Stimulated activated CD4-positive, alpha-beta T cell treated with anti-CD3 and anti-CD28 coated beads, TNF-alpha, amount 100 ng/mL, for 24 hours (primary cell): ENCODE measurements at places on chromosomes 7 and 10.

DNA sequence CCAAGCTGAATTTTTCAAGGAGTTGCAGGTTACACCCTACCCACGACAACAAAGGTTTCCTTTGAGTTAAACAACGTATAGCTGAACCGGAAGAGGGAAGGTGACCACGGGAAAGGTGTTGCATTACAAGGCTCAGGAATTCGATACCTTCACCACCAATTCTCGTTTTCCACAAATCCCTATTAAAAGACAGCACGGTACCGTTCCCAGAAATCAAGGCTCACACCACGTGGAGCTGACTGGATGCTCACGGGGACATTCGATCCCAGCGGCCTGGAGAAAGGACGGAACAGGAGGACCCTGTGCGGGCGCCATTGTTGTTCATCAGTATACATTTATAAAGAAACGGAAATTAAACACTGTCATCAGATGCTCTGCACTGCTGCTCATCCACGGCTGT, 56.4 kb downstream of the CTBP2 start:
- no peak for DNase-seq

GRCh38 chr7:143408252-143408685, 387 bp downstream of the EPHA1 start:
- no peak for DNase-seq

GRCh38 chr10:124517931-124518330, 56.3 kb downstream of the LHPP start:
- no peak for DNase-seq

DNA sequence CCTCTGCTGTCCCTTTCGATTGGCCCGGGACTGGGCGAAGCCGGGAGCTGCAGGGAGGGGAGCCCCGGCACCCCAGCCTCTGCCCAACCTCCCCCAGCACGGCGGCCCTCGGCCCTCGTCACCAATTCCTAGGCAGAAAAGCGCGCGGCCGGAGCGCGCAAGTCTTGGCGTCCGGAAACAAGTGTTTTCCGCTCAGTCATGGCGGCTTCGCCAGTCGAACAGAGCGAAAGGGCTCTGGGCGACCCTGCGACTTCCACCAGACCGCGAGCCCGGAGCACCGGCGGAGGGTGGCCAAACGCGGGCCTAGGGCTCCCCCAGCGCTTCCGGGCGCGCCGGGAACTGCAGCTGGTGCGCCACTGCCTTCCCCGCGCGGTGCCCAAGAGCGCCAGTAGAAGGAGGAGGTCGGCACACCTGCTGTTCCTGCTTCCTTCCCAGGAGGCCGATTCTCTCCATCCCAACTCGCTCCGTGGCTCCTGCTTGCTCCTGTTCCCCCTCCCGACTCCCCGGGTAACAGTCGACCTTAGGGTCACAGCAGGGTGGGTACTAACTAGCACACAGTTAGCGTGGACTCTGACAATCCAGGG, 729.9 kb downstream of the ZWINT start:
- peak; percentile 7 for DNase-seq

- peak; percentile 62 for DNase-seq
These were observed 49.1 kb downstream of the APBB1IP start for GRCh38 chr10:26486990-26487850.

DNA sequence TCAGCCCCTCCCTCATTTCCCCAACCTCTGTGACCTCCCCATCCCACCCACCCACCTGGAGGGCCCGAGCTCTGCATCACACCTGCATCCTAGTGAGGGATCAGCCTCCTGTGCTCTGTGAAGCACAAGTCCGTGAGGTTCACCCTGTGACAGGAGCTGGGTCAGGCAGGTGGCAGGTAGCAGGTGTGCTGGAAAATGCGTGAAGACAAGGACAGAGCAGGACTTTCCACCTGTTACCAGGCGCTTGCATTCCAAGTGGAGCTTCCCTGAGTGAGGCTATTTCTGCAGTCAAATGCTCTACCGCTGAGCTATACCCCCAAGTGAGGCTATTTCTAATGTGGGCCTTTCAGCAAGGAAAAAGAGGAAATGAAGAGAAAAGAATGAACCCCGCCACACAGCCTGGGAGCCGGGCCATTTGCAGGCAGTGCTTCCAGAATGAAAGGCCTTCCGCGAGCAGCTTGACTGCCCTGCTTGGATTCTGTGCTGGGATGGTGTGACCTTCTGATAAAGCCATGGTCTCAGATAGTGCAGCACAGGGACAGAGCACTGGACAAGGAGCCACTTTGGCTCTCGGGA, 13.3 kb upstream of the CPXM2 start:
- no peak for DNase-seq

DNA sequence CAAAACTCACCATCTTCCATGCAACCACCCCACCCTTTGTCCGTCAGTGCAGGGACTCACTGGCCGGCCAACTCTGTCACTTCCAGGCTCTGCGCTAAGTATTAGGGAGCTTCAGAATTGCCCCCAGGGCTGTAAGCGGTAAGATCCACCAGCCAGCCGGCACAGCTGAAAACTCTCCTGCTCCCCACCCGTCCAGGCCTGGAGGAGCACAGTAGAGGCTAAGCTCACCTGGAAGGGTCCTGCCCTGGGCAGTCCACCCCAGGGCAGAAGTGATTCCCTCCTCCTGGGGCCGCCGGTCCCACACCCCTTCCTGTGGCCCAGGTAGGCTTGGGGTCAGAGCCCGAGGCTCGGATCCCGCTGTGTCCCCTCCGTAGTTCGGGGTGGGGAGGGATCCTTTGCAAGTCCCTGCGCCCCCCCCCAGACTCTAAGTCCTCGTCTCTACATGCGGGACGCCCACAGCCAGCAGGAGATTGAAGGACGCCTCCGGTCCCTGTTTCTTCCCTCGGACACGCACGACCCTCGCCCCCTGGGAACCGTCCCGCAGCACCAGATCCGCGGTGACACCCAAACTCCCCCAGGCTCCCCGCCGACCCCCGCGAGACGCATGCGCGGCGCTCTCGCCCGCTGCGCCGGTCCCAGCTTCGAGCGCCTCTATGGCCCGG, 138.9 kb downstream of the ARHGAP22 start:
- DNase-seq = no peak

DNA sequence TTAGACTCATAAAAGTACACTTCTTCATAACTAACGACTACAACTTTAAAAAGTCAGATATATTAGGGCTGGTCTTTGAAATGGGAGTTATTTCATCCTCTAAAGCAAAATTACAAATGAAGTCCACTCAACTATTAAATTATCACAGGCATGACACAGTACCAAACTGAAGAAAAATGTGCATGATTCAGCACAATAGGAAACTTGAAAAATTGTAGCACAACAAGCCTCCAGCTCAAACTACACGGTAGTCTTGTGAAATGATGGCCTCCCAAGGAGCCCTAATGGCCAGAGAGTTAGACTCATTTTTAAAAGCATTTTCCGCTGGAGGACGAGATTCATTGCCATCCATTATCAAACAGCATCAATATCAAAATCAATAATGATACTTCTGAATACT, 76.4 kb downstream of the MAGI2 start:
- DNase-seq = no peak

DNA sequence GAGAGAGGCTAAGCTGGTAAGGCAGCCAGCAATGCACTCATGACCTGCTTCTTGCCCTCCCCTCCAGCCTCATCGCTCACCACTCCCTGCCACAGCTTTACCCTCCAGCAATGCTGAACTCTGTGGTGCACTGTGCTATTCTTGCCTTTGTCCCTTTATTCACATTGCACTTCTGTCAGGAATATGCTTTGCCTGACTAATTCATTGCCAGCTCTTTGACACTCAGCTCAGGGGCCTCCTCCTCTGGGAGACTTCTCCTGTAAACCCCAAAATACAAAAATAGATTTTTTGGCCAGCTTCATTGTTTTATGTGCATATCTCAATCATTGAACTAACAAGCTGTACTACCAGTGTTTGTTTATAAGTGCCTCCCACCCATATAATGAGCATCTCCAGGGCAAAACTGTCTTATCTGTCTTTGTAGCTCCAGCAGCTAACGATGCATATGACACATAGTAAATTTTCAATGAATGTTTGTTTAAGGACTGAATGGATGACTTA, 8.2 kb downstream of the CNNM1 start:
- DNase-seq = no peak

DNA sequence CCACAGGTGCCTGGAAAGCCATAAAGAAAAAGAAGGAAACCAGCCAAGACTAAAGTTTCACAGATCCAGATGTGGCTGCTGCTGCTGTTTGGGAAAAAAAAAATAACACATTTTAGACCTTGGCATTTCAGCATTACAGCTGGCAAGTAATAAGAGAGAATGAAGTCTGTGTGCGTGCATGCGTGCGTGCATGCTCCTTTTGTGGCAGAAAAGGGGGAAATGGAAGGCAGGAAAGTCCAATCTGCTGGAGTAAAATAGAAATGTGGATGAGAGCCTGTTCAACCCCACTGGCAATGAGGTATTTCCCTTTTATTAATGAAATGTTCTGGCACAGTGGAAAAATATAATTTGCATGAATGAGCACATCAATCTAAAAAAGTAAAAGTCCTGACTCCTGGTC, 137.0 kb upstream of the SEMA3A start:
- no peak for DNase-seq

DNA sequence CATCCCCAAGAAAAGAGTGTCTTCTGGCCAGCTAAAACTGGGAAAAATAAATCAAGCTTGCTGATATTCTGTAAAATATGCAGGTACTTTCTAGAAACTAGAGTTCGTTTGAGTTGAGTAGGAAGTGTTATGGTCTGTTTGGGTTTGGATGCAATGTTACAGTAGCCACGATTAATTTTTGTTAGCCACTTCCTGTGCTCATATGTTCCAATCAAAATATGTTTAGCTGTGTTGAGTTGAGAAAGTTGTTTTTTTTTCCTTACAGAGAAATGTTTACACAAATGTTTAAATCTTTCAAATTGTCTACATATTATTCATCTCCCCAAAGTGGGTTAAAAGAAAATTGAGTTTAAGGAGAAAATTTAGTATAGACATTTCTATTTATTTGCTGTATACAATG, 11.3 kb upstream of the LAMB1 start:
- DNase-seq = no peak

DNA sequence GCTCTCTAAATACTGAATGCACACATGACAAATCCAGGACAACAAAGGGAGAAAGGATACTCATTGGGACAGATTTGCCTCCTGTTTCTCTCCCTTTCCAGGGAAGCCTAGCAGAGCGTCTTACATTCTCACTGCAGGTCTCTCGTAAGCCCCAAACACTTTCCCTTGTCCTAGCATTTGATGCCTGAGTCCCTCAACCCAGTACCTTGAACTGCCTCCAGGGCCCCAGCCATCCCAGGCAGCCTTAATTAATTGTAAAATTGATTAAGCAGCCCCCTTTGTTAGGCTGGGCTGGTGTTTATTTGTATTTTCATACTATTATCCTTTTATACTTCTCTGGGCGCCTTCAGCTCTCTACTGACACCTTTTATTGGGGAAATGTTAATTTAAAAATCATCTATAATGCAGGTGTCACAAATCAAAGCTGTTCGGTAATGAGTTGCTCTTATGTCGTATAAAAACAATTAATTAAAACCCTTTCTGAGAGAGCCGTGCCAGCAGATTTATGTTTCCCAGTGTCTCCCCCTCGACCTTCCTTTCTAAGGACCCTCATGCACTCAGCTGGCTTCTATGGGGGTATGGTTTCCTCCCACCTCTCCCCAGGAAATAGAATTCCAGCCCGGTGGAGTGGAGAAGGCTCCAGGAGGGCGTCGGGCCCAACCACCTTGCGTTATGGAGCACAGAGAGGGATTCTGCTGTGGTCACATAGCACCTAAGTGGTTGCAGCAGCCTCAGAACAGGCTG, 243.8 kb downstream of the RPS24 start:
- no peak for DNase-seq

DNA sequence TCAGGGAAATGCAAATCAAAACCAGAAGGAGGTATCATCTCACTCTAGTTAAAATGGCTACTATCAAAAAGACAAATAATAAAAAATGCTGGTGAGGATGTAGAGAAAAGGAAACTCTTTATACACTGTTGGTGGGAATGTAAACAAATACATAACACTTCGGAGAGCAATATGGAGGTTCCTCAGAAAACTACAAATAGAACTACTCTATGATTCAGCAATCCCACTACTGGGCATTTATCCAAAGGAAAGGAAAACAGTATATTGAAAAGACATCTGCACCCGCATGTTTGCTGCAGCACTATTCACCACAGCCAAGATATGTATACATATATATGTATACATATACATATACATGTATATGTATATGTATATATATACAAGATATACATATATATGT, 94.2 kb downstream of the C10orf90 start:
- no peak for DNase-seq

DNA sequence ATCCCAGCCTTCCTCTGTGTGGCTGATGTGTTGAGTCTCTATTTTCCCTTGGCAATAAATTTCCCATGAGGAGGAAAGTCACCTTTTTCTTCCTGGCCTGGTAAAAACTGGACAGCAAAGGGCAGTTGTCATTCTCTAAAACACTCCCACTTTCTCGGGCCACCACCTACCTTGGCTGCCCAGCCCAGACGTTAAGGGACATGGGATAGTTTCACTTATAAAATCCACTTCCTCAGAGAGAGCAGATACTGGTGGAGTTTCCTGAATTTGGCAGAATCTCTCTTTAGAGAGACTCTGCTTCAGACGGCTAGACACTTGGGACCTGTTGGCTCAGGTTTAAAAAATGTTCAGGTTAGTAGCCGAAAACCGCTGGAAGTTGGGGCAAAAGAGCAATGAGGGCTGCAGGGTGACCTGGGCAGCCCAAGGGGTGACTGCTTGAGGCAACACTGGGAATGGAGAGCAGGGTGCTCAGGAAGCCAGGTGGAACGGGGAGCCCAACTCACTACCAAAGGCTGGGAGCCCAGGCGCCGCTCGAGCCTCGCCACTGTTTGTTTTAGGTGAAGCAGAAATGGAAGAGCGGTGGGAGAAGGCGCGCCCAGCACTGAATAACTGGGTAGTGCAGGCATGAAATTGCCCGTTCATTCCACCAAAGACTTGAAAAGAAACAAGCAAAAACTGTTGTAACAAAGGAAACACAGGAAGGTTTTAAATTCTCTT, 186.1 kb downstream of the TRIL start:
- no peak for DNase-seq

GRCh38 chr10:59700709-59701108, 8.9 kb downstream of the SLC16A9 start:
- no peak for DNase-seq

DNA sequence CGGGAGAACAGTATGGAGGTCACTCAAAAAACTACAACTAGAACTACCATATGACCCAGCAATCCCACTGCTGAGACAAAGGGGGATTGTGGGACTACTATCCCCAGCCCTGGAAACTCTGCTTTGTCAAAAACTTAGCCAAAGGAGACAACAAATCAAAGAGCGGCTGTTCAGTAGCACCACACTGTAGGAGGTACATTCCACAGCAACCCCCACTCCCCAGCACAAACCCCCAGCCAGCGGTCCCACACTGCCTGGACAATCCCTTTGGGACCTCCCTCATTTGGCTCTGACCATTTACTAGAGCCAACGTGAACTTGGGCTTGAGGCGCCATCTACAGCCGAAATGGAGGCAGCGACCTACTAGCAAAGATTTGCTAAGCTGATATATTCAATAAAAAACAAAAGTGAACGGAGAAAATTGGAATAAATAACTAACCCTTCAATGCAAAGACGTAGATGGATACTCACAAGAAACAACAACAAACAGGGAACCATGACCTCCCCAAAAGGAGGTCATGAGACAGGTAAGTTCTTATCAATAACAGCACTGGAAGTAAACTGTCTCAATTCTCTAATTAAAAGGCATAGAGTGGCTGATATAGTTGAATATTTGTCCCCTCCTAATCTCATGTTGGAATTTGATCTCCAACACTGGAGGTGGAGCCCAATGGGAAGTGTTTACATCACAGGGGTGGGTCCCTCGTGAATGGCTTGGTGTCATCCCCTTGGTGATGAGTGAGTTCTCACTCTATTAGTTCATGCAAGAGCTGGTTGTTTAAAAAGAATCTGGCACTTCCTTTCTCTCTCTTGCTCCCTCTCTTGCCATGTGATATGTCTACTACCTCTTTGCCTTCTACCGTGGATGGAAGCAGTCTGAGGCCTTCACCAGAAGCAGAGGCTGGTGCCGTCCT, 119.0 kb upstream of the KCNMA1 start:
- DNase-seq = no peak
